ENCODE measurements at places on chromosomes 2 and 18. TPM values are rescaled to one million over a fixed set of nuclear protein-coding genes. Genes with fewer than 3 reads are reported as not detected.

MYOM1 gene
- not detected for total RNA-seq

CD8B gene
- not detected for total RNA-seq

CHN1 gene
- total RNA-seq, result 11.0 TPM

BZW1 gene
- 553 TPM for total RNA-seq

ERBB4 gene
- not detected for total RNA-seq

PSMD14 gene
- total RNA-seq, result 164 TPM

CTAGE1 gene
- not detected for total RNA-seq

PCARE gene
- not detected for total RNA-seq

STAM2 gene
- 31.1 TPM for total RNA-seq

GRCh38 chr2:96767135-96767871 lies 6.6 kb downstream of the CNNM4 start:
- no peak for DNase-seq

- no peak for DNase-seq
Measured at GRCh38 chr2:54755641-54756326, 32.3 kb downstream of the EML6 start.

DNA sequence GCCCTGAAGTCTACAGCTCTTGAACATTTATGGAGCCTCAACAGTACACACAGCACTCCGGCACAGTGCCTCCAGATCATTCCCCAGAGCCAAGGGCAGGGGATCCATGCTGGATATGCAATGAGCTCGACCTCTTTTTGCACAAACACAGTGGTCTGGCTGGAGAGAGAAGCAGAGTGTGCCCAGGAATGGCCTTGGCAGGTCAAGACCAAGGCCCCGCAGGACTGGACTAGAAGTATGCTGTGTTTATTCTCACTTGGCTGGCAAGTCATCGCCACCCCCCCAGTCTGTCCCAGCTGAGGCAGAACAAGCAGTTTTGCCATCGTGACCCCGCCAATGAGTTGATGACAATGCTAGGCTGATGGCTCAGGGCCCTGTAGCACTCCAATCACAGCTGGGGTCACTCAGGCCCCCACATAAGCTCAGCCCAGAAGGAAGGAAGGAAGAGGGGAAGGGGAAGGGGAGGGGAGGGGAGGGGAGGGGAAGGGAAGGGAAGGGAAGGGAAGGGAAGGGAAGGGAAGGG lies 212.1 kb downstream of the TTC32 start:
- DNase-seq, result no peak

DNA sequence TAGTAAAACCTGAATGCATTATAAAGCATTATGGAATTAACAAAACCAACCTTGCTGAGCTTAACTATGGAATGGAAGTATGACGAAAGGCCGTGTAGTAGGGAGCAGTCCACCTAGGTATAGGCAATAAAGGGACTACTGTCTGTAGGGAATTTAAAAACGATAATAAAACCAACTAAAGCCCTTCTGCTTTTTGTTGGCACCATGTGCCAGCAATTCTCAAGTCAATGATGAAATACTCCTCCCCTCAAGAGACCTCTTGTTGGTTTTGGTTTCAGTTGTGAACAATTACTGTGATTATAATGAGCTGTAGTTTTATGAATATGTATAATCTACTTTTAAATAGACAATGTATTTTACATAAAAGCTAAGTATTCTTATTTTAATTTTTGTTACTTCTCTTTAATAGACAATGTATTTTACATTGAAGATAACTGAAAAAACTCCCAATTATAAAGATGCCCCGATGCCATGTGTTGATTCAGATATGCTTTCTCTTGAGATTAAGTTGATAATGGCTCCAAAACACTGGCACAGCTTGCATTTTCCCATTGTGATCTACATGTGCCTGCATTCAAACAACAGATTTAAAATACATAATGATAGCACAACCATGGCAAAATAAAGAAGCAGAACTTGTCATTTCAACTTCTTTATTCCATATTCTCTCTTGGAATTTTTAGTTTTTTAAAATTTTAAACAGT lies 55.5 kb upstream of the ZDBF2 start:
- DNase-seq, result peak; percentile 19

- no peak for DNase-seq
Measured at GRCh38 chr18:51371929-51372328, 174.4 kb upstream of the MEX3C start.

- no peak for DNase-seq
Measured at GRCh38 chr2:222228054-222228453, 70.7 kb downstream of the PAX3 start.

DNA sequence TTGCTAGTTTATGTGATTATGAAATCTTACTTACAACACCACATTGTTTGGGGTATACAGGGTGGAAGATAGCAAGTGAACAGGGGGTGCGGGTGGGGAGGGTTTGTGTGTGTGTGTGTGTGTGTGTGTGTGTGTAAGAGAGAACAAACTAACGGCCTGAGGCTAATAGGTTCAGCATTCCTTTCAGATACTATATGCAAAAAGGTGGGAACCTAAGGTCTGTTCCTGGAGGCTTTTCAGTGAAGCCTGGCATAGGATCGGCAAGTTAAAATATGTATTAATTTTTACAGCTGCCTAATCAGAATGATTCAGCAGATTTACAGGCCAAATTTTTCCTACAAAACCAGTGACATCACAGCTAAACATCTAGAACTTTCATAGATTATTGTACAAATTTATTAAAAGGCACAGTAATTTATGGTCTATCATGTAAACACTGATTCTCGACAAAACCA lies 7.6 kb upstream of the SPDYA start:
- DNase-seq, result peak; percentile 50

GRCh38 chr18:50709193-50709592 lies 110.6 kb downstream of the MRO start:
- no peak for DNase-seq

DNA sequence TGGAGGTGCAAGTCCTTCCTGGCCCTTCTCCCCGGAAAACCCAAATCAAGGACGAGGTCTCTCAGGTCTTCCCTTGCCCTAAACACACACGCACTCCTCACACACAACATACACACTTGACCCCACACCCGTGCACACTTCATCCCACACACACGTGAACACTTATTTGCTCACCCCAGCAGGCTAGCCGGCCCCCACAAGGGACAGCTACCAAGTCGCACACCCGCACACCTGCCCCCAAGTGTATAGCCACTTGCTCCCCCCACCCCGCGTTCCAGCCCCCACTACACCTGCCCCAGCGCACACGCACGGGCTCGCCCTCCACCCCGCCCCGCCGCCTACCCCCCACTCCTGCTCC lies 359 bp downstream of the TGFBRAP1 start:
- DNase-seq, result no peak

DNA sequence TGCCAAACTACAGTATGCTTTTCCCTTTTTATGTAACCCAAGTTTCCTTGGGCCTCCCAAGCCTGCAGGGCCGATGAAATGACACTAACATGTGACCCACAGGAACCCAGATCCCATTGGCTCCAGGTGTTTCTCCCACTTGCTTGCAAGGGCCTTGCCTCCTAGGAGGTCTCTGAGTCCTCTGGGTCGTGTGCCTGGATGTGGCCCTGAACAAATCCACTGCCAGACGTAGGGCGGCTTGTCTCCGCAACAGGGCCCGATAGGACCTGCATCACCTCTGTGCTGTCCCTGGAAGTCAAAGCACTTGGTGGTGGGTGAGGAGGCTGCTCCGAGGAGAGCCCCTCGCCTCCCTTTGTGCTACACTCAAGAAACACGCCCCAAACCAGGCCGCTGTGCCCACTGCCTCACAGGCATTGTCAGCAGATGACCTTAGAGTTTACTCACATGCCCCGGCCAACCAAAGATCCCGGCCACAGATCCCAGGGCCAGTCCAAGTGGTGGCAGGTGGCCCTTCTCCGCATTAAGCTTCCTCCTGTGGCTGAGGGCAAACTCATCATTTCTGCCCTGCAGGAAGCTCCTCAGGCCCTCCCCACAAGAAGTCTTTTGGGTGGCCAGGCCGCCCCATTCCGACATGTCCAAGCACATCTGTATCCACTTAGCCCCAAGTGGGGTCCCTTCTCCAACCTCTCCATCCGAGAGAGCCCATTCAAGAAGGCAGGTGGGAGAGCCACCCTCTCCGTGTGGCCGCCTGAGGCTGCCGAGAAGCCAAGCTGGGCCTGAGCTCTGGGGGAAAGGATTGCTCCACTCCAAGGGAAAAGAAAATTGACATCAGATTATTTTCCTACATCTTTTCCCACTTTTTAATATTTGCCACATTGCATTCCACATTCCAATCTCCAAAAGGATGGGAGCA lies 76.7 kb downstream of the GFPT1 start:
- no peak for DNase-seq

Data from M059J (cell line).